ENCODE measurements at places on chromosomes 3 and 15.

DNA sequence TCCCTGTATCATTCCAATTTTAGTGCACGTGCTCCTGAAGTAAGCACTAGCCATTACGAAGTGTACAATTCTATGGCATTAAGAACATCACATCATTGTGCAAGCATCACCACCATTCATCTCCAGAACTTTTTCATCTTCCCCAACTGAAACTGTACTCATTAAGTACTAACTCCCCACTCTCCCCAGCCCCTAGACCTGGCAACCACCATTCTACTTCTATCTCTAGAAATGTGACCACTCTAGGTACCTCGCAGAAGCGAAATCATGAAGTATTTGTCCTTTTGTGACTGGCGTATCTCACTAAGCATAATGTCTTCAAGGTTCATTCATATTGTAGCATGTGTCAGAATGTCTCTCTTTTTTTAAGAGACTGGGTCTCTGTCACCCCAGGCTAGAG lies 11.4 kb downstream of the PPP1R2 start:
- no peak for DNase-seq

GRCh38 chr3:101072300-101072699 lies 79.1 kb upstream of the ABI3BP start:
- no peak for DNase-seq

- no peak for DNase-seq
These were observed 47.7 kb upstream of the HERC1 start for GRCh38 chr15:63881431-63881830.

- peak; percentile 69 for DNase-seq
These were observed 11.7 kb upstream of the CP start for GRCh38 chr3:149233323-149233722.

GRCh38 chr15:101498717-101499480 lies 9.4 kb upstream of the PCSK6 start:
- DNase-seq = no peak

DNA sequence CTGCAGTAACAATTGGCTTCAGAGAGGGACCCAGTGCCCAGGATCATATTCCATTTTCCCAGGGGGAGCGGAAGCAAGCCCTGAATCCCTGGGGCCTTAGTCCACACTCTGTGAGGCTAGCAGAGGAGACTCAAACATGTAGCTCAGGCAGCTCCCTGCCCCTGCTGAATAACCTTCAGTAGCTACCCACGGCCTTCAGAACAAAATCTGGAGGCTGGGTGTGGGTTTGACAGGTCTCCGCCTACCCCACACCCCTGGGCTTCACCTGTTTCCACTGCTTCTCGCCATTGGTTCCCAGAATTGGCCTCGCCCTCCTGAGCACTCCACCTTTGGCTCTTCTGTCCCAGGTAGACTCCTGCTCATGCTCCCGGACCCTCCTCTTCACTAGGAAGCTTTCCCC lies 93.6 kb upstream of the ATP2B2 start:
- DNase-seq = no peak

GRCh38 chr3:65033576-65033975 lies 345.8 kb upstream of the ADAMTS9 start:
- DNase-seq = no peak

- DNase-seq = no peak
These were observed 51.5 kb downstream of the IL12A start for GRCh38 chr3:160040181-160040580.

GRCh38 chr3:22265403-22265802 lies 514.4 kb upstream of the ZNF385D start:
- DNase-seq = peak; percentile 25
